OCI-LY7 (cell line): ENCODE measurements at places on chromosomes 2 and 18.
A peak's percentile ranks its signal among the peaks of the same experiment; 100 is the strongest.

DNA sequence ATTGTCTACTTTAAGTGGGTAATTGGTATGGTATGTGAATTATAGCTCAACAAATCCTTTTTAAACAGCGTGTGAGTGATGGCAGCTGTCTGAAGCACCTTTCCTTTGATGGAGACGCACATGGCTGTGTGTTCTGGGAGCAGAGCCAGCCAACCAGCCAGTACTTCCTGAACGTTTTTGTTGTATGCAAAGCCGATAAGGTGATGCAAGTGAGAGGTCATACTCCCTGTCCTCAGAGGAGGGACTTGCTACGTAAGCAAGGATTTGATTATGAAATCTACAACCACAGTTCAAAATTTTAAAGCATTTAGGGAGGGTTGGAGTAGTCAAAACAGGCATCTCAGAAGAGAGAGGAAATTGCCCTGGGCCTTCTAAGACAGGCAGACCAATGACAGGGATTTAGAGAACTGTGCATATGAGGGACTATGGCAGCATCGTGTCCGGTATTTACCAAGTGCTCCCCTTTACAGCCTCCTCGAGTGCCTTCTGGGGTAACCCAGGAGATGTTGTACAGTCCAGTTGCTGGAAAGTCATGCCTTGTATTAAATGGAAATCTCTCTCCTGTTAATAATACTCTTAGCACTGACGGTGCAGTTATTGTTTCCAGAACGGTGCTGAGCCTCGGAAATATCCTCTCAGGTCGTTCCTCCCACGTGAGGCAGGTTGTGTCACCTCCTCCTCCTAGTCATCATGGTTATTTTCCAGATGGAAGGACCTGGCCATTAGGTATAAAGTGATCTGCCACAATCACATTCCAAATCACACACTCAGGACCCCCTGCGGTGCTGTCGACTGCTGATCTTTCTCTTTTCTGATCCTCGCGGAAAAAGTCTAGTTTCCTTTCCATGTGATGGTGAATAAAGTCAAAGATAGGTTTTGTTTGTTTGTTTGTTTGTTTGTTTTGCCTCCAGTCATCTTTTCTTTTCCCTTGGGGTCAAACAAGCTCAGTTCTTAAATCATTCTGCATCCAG is 28.4 kb downstream of the ARHGEF4 start:
- peak; percentile 31 for DNase-seq

DNA sequence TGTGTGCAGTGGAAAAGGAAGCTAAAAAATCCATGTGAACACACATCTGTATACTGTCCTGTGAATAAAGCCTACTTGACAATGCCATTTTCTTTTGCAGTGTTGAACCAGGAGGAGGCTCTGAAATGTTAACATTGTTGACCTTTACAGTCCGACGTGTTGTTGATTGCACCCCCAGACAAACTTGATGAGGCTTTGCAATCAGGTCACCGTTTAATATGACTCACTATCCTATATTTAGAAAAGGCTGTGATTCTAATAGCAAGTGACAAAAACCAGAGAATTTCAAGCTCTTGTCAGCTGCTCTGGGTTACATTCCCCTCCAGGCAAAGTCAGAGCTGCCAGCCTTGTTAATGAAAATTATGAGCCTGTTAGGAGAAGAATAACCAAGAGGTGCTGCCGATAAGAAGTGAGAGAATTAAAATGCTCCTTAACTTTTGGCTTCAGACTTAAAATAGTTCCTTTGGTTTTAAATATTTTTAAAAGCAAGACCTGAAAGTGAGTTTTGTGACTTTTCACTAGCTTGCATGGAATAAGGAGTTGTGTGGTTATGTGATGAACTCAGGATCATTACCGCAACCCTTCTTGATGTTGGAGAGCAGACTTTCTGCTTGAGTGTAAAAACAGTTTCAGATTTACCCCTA is 162.1 kb downstream of the QPCT start:
- DNase-seq, result no peak

- DNase-seq, result no peak
Measured at GRCh38 chr2:240988571-240989271, 9.7 kb upstream of the SNED1 start.

GRCh38 chr2:173607606-173608311 is 253.1 kb downstream of the CDCA7 start:
- no peak for DNase-seq

DNA sequence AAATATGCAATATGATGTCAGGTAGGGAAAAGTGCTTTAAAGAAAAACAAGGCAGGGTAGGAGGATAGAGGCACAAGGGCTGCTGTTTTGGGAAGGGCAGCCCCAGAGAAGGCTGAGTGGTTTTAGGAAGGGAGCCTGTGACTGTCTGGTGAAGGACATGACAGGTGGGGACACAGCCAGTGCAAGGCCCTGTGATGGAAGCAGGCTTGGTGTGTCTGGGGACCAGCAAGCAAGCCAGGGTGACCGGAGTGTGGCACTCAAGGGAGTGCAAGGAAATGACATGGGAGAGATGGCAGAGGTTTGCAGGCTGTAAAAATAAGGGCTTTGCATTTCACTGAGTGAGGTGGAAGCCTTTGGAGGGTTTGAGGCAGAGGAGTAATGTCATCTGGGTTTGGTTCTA is 62.0 kb downstream of the LTBP1 start:
- no peak for DNase-seq

DNA sequence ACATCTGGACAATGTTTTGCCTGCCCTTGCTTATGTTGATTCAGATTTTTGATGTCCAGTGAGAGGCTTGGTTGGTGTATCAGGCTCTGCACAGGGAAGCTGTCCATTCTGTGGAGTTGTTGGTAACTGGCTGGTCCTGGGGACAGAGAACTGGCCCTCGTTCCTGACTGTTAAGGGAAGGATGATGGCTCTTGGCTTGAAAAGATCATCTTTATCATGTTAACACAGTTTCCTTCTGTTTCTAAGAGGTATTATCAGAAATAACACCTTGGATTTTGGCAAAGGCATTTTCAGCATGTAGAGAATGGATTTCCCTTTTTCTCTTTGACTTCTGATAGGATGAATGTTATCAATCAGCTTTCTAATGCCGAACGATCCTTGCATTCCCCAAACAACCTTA is 19.3 kb downstream of the STK25 start:
- DNase-seq, result no peak
